ENCODE measurements at places on chromosomes 5 and 9.

DNA sequence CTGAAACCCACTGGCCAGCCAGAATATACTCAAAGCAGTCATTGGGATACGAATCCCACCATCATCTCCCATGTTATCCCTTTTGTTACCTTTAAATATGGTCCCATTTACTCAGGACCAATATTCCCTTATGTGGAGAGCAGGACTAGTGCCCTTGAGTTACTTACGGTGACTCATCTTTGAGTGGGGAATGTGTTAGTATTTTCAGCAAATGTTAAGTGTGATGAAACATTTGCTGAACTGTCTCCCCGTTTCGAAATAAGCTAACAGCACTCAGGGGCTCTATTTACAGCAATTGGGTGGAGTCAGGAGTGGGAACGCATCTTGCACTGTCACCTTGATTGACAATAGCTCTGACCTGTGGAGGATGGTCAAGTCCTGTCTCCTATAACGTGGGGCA, 67.4 kb downstream of the CTSL start:
- DNase-seq, result no peak

GRCh38 chr5:68077349-68077894, 138.1 kb upstream of the PIK3R1 start:
- no peak for DNase-seq

GRCh38 chr9:89477811-89478630, 19.9 kb downstream of the SEMA4D start:
- DNase-seq, result no peak

DNA sequence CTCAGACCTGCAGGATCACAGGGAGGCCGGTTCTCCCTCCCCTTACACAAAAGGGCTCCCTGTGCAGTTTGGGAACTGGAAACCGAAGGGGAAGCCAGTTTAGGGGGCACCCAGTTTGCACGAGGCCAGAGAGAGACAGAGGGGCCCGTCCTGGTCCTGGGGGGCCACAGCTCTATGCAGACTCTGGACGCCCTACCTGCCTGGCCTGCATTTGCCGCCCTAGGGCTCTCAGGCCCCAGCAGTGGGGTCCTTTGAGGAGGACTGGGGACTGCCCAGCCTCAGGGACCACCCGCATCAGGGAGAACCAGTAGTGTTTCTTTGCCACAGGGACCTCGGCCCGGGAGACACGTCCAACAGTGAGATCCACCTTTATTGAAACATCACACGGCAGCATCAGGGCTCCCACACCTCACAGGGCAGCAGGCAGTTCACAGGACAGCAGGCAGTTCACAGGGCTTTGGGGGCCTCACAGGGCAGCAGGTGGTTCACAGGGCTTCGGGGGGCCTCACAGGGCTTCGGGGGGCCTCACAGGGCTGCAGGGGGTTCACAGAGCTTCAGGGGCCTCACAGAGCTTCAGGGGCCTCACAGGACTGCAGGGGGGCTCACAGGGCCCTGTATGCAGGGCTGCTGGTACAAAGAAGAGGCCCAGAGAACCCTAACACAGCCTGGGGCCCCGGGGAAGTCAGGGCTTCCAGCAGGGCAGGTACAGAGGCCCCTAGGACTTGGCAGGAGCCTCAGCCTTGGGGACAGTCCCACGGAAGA, 648 bp upstream of the NSMF start:
- DNase-seq, result no peak

- no peak for DNase-seq
Observed at GRCh38 chr5:119321569-119322311, 34.1 kb upstream of the TNFAIP8 start.

DNA sequence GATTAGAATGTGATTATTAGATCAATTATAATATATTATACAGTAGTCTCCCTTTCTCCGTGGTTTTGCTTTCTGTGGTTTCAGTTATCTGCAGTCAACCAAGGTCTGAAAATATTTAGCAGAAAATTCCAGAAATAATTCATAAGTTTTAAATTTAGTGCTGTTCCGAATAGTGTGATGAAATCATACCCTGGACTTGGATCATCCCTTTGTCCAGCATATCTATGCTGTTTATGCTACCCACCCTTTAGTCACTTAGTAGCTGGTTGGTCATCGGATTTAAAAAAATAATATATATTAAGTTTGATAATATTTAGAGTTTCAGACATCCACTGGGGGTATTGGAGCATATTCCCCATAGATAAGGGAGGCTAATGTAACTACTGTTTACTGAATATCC, 19.6 kb downstream of the RMI1 start:
- no peak for DNase-seq

GRCh38 chr5:68433923-68434879, 218.6 kb downstream of the PIK3R1 start:
- DNase-seq, result no peak
